ENCODE measurements at places on chromosomes 11 and 22.

- no peak for DNase-seq
These were observed 205.8 kb downstream of the NAV2 start for GRCh38 chr11:19918302-19919049.

DNA sequence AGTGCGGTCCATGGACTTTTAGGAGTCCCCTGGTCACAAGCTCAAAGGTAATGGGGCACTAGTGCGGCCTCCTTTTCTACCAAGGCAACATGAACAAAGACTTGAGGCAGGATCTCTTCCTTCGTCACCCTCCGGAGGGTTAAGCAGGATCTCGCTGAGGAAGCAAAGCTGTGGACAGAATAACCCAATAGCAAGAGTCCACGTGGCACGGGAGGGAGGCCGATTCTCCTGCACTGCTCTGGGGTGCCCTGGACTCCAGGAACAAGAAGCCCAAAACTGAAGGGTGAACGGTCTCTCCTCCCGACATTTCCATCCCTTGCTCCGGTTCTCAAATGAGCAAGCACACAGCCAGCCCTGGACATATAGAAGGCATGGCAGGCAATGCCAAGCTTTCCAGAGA lies 20.7 kb downstream of the MYH9 start:
- no peak for DNase-seq

DNA sequence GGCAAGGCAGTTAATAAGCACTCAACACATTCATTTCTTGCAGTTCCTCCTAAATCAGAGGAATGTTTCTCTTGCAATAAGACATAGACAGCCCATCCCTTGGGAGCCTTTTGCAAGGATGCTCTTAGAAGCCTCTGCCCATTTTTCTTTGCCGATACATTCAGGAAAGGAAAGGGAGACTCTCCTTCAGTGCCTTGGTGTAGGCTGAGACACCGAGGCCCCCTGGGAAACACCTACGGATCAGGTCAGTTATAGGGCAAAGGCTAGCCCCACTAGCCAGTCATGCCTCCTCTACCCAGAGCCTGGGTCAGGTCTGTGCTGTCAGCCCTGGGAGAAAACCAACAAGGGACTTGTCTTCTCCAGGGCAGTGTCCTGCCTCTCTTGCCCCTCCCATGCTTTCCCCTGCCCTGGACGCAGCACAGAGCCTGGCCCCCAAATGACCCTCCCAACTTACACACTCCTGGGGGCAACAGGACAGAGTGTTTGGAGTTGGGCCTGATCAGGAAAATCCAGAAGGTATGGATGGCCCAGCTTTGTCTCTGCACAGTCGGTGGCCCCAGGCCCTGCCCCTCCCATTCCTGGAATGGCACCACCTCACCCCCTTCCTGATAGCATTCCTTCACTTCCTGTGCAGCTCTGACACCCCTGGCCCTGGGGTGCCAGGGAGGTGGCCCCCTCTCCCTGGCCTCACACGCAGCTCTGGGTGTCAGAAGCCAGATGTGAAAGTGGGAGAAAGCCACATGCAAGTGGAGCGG lies 18.3 kb downstream of the ANKK1 start:
- no peak for DNase-seq

- peak; percentile 36 for DNase-seq
These were observed 123.8 kb downstream of the RAB38 start for GRCh38 chr11:88051396-88051795.

- no peak for DNase-seq
These were observed 1.4 kb downstream of the CLDN5 start for GRCh38 chr22:19522881-19523239.

- DNase-seq: peak; percentile 66
These were observed 84.1 kb downstream of the LARGE2 start for GRCh38 chr11:46006418-46007070.

GRCh38 chr11:15006139-15006759 lies 34.1 kb upstream of the CALCA start:
- DNase-seq: peak; percentile 5

- no peak for DNase-seq
These were observed 865.3 kb downstream of the TBC1D22A start for GRCh38 chr22:47627556-47628253.

- no peak for DNase-seq
These were observed 6.4 kb downstream of the ENDOD1 start for GRCh38 chr11:95095858-95096587.

DNA sequence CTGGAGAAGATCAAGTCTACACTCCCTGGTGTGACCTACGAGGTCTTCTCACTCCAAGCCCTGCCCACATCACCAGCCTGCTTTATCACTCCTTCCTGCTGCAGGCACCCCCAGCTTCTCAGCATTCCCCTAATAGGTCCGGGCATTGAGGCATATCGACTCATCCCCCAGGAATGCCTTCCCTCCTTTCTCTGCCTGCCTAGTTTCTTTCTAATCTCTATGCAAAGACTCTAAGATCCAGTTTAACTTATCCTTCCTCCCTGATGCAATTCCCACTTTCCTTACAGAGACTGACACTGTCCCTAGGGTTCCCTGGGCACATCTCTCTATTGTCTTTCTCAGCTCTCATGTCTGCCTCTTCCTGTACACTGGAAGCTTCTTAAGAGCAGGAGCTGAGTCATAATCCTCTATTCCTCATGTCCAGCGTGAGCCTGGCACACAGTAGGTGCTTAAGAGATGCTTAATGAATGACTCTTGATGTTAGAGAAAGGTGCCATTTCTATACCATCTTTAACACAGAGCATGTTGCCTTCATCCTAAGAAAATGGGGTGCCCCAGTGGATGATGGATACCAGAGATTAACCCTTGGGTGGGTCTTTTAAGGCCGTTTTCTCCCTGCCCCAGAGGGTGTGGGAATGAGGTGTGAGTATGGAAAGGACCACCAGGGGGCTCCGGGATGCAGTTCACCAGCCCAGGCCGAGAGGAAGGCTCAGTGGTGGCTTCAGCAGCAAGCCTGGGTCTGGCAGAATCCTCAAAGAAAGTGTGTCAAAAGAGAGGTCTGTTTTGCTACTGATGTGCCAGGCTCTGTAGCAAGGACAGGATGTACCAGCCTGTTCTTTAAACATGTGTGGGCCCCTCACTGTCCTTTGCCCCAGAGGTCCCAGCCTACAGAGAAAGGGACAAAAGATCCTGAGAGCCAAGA lies 34.7 kb downstream of the PARVA start:
- peak; percentile 86 for DNase-seq

DNA sequence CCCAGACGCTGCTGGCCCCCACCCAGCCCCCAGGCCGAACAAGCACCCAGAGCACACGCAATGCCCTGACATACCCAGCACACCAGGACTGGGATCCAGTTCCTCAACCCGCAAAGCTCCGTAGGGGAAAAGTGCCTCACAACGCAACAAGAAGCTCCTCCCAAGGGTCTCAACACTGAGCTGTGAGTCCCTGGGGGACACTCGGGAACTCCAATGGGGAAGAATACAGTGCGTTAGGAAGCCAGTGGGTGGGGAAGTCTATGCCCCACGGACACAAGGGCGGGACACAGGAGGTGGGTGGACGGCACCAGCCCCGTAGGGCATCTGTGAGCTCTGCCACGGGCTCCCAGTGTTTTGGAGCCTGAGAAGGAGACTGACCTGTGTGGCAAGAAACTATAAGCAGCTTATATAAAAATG lies 1.6 kb downstream of the DEAF1 start:
- DNase-seq: no peak

GRCh38 chr11:37406651-37407050 lies 808.6 kb upstream of the RAG2 start:
- no peak for DNase-seq

- DNase-seq: peak; percentile 13
These were observed 30.7 kb downstream of the FGF4 start for GRCh38 chr11:69744435-69744834.

DNA sequence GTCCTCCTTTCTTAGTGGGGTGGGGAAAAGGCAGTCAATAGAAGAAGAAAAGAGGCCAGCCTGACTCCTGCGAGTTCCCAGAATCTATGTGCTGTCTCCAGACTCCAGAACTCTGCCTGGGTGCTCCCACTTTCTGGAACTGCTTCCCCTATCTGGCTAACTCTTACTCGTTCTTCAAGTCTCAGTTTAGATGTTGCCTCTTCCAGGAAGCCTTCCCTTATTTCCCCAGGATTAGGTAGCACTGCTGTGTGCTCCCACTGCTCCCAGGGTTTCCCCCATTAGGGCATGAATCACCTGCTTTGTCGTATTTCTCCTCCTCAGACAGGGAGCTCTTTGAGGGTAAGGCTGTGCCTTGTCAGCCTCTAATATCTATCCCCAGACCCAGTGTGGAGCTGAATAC lies 17.5 kb upstream of the SYT7 start:
- DNase-seq: no peak

- peak; percentile 77 for DNase-seq
These were observed 9.7 kb downstream of the DGKZ start for GRCh38 chr11:46356924-46357482.

GRCh38 chr22:20463324-20464095 lies 25.9 kb upstream of the SCARF2 start:
- DNase-seq: no peak

- DNase-seq: no peak
These were observed 19.5 kb downstream of the RPL27A start for GRCh38 chr11:8701891-8702597.

DNA sequence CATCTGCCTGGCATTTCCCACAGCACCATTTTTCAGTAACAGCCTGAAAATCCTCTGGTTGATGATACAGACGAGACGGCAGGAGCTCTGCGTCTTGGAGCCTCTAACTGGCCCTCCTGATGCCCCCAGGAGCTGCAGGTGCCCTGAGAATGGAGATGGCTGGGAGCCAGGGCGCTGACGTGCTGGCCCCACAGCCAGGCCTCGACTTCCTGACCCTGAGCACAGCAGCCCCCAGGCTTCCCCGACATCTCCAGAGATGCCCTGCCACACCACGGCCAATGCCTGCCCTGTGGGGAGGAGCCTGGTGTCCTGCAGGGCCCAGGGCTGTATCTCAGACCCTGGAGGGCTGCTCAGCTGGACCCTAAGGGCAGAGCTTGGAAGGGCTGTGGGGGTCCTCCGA lies 21.5 kb downstream of the TOLLIP start:
- no peak for DNase-seq

DNA sequence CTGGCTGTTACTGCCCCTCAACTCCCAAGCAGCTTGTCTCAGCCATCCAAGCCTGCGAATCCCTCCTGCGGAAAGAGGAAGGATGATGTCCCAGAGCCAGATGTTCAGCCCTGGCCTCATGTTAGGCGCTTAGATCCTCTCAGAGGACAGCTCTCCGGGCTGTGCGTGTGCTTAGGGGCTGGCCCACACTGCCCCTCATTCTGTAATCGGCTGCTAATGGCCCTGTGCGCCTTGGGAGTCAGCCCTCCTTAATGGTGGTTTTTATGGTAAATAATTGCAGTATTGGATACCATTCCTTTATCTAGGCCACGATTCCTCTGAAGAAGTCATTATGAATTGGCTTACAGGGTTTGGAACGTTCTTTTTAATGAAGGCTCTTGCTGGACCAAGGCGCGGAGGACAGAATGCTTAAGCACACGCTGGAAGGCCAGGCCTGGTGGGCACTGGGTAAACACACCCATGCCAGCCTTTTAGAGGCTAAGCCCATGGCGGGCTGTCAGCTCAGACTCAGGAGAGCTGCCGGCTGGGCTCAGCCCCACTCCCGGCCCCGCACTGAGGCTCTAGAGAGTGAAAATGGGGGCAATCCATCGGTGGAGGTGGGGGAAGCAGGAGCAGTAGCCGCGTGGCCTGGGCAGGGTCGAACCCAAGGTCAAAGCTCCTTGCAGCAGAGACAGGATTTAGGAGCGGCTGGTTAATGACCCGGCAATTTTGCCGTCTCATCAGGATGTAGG lies 1157.5 kb downstream of the BRD1 start:
- DNase-seq: no peak

DNA sequence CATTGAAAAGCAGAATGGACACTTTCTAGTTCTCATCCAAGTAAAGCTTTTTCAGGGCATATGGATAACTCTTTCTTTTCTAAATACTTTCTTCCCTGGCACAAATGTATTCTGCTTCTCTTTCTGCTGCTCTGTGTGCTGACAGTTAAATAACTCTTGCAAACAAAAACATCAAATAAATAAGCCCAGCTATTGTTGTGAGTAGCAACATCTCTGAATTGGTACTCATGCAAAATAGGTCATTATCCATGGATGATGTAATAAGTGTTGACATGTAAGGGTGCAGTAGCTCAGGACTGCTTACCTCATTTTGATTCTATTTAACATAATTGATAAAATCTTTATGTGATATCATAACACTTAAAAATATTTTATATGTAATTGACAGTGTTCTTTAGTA lies 164.3 kb downstream of the MSANTD4 start:
- no peak for DNase-seq

- DNase-seq: no peak
These were observed 45.6 kb downstream of the OR4D9 start for GRCh38 chr11:59556917-59557348.

DNA sequence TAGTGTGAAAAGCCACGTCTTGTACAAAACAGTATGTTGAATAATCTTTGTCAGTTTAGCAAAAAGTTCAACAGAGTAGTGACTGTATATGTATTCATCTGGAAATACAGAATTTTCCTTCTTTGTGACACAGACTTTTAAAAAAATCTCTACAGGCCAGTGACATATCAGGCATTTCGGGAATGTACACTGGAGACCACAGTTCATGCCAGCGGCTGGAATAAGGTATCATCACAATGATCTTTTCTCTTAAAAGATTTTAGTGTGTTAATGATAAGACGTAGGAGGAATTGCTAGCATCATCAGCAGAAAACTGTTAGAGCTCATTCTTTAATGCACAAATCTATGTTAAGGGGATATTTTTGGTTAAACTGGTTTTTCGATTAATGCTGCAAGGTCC lies 57.4 kb downstream of the BCL2L13 start:
- no peak for DNase-seq

- DNase-seq: no peak
These were observed 58.3 kb downstream of the AAMDC start for GRCh38 chr11:77879218-77879617.

- no peak for DNase-seq
These were observed 9.8 kb upstream of the FJX1 start for GRCh38 chr11:35608502-35608901.

DNA sequence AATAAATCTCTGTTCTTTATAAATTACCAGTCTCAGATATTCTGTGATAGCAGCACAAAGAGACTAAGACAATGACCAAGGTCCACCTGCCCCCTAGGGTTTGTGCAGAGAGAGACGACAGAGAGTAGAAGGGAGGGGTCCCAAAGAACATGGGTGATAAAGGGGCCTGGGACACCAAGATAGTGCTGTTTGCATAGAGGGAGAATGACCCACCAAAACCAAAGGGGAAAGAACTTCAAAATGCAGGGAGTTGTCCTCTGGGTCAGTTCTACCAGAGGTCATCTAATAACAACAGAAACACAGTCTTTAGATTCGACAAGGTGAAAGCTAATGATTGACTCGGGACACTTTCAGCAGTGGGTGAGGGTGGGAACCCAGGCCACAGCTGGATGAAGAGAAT lies 23.7 kb downstream of the FAM227A start:
- no peak for DNase-seq

DNA sequence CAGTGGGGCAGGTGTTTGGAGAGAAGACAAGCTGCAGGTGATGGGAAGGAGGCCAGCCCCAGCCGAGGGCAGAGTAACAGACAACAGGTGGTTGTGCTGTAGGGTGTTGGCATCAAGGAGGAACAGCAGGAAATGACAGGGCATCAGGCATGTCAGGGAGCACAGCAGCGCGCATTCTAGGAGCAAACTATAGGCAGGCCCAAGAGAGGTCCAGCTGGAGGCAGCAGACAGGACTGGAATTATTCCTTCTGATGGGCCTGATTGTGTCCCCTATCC lies 13.6 kb downstream of the ADM start:
- no peak for DNase-seq

- DNase-seq: peak; percentile 22
These were observed 32.1 kb downstream of the ATXN10 start for GRCh38 chr22:45703758-45704157.
